ENCODE measurements at places on chromosomes 4 and X. TPM values are rescaled to one million over a fixed set of nuclear protein-coding genes. Genes with fewer than 3 reads are reported as not detected.

The RNF128 gene
- total RNA-seq: not detected

The TASL gene
- 2.3 TPM for total RNA-seq

The ITIH6 gene
- total RNA-seq: not detected

The BEX1 gene
- total RNA-seq: not detected

The BCLAF3 gene
- total RNA-seq: 10.0 TPM

The PWWP3B gene
- not detected for total RNA-seq

The CT45A1 gene
- total RNA-seq: not detected

The GLOD5 gene
- not detected for total RNA-seq

The FGF2 gene
- total RNA-seq: 0.31 TPM

The FAM149A gene
- 1.4 TPM for total RNA-seq

The NR3C2 gene
- total RNA-seq: 42.5 TPM

The HEPH gene
- total RNA-seq: 0.29 TPM

The CYBB gene
- total RNA-seq: 2.3 TPM

The PCDH18 gene
- 0.05 TPM for total RNA-seq

The MTNR1A gene
- not detected for total RNA-seq

The HPGDS gene
- total RNA-seq: not detected

The RASSF6 gene
- 1.4 TPM for total RNA-seq

Measured in T-helper 17 cell (primary cell).